ENCODE measurements at places on chromosomes 1 and 21.

DNA sequence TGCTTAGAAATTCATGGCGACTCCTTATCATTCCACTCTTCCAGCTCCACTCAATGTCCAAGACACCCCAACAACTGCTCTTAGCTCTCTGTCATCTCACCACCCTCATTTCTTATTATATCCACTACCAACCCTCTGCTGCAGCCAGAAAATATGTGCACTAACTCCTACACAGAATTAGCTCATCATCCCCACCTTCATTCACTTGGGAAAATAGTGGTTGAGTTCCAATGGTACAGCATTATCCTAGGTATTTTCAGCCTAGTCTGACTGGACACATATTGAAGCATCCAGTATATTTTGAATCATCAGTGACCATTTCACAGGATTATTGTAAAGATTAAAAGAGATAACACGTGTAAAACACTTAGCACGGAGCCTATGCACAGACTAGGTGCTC, 16.7 kb upstream of the VSIG8 start:
- no peak for DNase-seq

DNA sequence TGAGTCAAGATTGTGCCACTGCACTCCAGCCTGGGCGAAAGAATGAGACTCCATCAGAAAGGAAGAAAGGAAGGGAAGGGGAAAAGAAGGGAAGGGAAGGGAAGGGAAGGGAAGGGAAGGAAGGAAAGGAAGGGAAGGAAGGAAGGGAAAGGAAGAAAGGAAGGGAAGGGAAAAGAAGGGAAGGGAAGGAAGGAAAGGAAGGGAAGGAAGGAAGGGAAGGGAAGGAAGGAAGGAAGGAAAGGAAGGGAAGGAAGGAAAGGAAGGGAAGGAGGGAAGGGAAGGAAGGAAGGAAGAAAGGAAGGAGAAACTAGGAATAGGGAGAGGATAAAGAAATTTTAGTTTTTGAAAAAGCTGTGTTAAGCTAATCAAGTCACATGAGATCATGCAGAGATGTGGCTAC, 33.4 kb upstream of the NID1 start:
- DNase-seq: no peak

- DNase-seq: no peak
Measured at GRCh38 chr1:77506771-77507170, 175.7 kb downstream of the ZZZ3 start.

DNA sequence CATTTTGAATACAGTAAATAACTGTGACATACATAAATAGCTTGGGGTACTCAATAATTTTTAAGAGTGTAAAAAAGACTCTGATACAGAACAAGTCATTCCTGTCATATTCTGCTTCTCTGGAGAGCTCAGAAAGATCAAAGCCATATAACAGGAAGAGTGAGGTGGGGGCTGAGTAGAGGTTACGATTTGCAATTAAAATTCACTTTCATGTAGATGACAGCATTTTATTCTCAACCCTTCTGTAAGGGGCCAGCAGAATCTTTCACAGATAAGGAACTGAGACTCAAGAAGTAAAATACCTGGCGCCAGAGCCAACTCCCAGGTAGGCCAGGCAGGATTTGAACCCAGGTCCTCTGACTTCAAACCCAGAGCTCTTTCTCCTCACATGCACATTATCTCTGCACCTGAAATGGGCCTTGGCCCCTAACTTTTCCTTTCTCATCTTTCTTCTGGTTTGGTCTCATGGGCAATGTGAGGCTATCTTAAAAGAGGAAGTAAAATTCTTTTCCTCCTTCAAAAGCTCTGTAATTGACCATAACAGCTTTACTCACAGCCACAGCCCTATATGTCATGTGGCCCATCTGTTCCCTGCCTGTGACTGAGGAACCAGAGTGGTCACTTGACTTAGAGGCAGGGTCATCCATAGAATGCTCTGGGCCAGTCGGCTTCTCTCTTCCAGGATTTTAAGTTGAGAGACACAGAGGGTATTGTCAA, 80.9 kb upstream of the SYT6 start:
- no peak for DNase-seq

- DNase-seq: no peak
Measured at GRCh38 chr1:165259236-165259635, 97.3 kb downstream of the LMX1A start.

DNA sequence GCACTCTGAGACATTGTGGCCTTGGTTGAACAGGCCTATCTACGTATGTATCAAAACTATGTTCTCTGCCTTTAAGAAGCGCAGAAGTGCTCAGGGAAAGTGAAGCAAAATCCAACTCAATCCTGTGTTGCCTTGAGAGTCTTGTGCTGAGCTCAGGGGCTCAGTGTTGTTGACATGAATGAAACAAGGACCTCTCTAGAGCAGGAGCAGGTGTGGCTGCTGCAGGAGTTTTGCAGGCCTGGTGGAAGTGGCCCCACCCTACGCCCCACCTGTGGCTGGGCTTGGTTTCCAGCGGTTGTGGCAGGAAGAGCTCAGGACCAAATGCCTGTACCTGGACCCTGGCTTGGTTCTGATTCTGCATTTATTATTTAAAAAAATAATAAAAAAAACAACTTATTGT, 20.9 kb downstream of the CA6 start:
- no peak for DNase-seq

DNA sequence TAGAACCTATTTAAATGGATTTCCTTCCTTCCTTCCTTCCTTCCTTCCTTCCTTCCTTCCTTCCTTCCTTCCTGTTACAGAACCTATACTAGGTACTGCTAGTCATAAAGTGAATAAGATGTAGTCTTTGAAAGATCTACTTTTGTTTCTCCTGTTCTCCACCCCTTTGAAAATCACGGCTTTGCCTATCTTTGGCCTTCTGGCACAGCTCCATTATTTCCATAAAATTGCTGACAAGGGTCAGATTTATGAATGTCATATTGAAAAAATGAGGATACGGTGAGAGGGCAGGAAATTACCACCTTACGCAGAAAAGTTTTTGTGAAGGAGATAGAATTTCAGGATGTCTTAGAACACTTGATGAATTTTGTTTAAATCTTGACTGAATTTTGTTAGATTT, 18.1 kb upstream of the HMCN1 start:
- no peak for DNase-seq

- DNase-seq: no peak
Measured at GRCh38 chr1:101356604-101357443, 120.0 kb downstream of the S1PR1 start.
